Caki2 (cell line): ENCODE measurements at places on chromosomes 12 and 14.
A peak's percentile ranks its signal among the peaks of the same experiment; 100 is the strongest.

- DNase-seq = no peak
Observed at GRCh38 chr12:104761091-104761490, 197.0 kb downstream of the SLC41A2 start.

- DNase-seq = no peak
Observed at GRCh38 chr14:26403760-26404159, 194.1 kb downstream of the NOVA1 start.

GRCh38 chr12:109831365-109831764 lies 1.8 kb downstream of the TRPV4 start:
- no peak for DNase-seq

GRCh38 chr14:61811882-61812346 lies 49.7 kb downstream of the SNAPC1 start:
- DNase-seq = no peak

DNA sequence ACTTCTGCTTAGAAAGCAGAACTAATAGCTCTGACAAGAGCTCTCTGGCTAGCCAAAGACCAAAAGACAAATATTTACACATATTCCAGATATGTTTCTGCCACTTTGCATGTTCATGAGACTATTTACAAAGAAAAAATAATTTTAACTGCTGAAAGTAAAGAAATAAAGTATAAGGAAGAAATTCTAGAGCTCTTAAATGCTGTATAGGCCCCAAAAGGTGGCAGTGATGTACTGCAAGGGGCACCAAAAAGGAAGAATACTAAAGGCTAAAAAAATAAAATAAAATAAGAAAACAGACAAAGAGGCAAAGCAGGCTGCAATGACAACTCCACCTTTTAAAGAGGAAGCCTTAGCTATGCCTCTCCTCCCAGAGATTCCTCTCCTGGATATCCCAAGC lies 23.0 kb downstream of the KLRK1 start:
- DNase-seq = peak; percentile 38

- DNase-seq = no peak
Observed at GRCh38 chr14:80356413-80356812, 145.1 kb upstream of the DIO2 start.

DNA sequence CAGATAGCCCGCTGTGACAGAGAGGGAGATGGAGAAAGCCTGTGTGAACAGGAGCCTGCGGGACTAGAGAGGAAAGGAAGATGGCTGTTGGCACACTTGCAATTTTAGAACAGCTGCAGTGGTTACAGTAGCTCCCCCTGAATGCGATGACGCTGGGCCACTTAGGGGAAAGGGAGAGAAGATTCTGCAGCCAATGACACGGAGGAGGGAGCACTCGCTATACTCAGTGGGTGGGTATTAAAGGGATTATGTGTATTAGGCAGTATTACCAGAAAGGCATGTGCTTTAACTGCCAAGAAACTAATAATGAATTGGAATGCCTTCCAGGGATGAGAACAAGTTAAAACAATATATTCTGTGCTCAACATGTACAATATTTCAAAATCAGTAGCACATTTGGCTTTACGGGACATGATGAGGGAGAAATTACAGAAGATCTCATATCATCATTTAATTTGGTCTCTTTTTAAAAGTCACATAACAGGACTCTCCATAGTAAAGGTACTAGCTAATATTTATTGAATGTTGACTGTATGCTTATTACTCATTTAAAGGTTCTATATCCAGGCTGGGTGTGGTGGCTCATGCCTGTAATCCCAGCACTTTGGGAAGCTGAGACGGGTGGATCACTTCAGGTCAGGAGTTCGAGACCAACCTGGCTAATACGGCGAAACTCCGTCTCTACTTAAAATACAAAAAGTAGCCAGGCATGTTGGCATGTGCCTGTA lies 35.9 kb upstream of the FOS start:
- DNase-seq = no peak

GRCh38 chr14:52329678-52330369 lies 15.7 kb downstream of the PTGER2 start:
- DNase-seq = no peak

DNA sequence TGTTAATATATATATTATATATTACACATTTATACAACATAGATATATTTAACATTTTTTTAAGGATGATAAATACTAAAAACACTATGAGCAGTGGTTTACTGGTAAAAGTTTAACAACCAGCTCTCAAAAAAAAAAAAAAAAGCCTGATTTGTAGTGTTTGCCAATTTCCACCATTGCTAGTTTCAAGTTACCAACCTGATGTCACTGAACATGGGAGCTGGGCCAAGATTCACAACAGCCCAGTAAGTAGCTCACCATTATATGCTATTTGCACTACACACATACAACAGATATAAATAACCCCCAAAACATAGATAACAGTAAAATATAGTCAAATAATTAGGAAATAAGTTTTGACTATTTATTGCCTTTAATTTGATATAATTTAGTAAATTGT lies 28.9 kb upstream of the TMX1 start:
- peak; percentile 14 for DNase-seq
